ENCODE measurements at places on chromosomes 6 and 20.

GRCh38 chr6:106194949-106195921, 109.1 kb downstream of the PRDM1 start:
- no peak for DNase-seq

GRCh38 chr6:44162876-44163625, 4.4 kb downstream of the CAPN11 start:
- no peak for DNase-seq

DNA sequence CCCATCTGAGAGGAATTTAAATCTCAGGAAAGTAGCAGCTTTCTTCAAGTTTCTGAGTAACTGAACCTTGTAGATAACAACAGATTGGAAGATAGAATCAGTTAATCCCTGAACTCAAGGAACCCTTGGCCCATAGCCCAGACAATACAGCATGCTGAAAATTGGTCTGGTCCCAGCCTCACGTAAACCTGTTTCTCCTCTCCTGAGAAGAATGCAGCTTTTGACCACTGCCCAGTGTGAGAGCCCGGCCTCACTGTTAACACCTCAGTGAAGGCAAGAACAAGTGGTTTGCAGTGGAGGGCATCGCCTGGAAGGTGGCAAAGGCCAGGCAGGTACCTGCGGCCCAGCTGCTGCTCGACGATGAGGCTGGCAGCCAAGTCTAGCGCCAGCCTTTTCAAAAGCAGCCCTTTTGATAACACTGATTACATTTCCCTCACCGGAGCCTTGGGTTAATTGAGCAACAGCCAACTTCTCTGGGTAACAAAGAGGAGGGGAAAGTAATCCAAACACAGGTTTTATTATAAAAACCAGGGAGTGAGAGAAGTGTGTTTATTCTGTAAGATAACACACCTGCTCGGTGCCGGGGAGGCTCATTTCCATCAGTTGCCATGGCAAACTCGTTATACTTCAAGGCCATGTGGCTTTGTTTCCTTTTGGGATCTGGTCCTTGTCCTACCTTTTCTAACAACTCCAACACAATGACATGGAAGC, 54.0 kb downstream of the TRAF3IP2 start:
- DNase-seq = peak; percentile 97

GRCh38 chr6:127608554-127609270, 31.7 kb downstream of the C6orf58 start:
- no peak for DNase-seq
